ENCODE measurements at places on chromosomes 11 and 22.

- peak; percentile 16 for DNase-seq
Measured at GRCh38 chr22:45608763-45609180, 62.9 kb upstream of the ATXN10 start.

- DNase-seq = no peak
Measured at GRCh38 chr11:44034639-44035038, 13.1 kb upstream of the ACCSL start.

GRCh38 chr11:21806947-21807346 lies 385.9 kb upstream of the ANO5 start:
- no peak for DNase-seq

DNA sequence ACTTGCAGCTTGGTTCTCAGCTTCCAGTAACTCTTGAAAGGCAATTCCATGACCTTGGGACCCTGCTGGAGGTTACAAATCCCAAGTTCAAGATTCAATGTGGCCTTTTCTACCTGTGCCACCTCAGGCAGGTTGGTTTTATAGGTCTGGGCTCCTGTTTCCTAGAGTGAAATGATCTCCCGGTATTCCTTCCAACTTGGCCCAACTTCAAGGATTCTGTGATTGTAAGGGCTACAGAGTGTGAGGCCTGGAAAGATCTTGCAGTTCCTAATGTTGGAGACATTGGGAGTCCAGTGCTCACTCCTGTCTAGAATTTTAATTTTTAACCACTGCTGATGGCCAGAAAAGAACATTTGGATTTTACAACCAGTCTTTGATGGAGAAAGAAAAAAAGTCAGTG lies 91.6 kb downstream of the LDLRAD3 start:
- DNase-seq = no peak

- DNase-seq = no peak
Measured at GRCh38 chr11:85318573-85318972, 308.6 kb downstream of the DLG2 start.

GRCh38 chr11:13341026-13341425 lies 63.4 kb downstream of the BMAL1 start:
- DNase-seq = no peak

DNA sequence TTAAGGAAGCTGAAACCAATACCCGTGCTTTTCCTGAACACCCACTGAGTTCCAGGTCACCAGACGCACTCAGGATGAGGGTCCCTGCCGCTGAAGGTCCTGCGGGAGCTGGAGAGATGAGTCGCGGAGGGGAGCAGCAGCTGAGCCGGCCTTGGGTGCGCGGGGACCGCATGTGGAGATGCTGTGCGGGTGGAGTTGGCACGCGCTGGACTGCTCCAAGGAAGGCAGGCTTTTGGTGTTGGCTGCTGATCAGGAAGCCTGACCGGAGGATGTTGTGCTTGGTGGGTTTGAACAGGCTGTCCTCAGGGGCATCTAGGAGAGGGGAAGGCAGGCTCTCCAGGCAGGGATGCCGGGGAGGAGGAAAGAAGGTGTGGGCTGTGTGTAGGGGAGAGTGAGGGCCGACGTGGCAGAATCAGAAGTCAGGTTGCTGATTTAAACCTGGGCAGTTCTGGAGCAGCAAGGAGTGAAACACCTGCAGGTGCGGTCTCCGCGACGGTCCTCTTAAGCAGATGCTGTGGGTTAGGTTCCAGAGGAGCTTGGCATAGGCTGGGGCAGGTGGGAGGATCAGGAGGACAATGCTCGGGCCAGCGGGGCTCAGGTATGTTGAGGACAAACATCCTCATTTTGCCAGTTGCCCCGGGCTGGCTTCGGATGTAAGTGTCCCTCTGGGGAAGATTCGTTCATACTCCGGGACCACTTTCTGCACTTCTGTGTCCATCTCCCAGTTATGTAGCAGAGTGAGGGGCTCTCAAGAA lies 197.5 kb upstream of the B3GAT1 start:
- DNase-seq = no peak

DNA sequence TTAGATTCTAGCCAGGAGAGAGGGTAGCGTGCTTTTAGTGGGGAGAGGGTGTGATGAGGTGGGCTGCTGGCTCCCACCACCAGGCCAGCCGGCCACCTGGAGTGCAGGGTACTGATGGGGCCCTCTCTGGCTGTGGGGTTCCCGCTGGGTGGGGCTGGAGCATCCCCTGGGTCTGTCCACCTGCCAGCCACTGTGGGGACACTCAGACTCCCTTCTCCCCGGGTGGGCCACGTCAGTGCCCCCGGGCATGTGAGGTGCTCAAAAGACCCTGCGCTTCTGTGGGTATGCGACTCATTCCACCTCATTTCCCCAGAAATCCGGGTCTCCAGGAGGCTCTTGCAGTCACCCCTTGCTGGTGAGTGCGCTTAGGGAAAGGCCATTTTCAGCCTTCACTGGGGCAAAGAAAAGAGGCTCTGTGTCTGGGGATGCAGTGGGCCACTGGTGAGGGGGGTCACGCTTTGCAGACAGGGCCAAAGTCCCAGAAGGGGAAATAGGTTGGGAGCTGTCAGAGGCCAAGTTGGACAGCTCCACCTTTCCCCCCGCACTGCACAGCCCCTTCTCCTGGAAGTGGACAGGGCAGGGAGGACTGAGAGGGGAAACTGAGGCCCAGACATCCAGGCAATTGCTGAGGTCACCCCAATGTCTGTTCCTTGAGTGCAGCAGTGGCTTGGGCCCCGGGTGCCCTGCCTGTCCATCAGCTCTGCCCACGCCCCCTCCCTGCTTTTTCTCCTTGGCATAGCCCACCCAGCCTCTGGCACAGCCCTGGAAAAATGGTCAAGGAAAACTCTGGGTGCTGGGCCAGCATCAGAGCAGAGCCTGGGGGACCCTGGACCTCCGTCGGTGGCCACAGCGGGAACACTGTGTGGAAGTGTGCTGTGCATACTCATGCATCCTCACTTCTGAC lies 53.3 kb downstream of the TPCN2 start:
- no peak for DNase-seq

- DNase-seq = no peak
Measured at GRCh38 chr22:48695731-48696305, 1131.9 kb downstream of the BRD1 start.

GRCh38 chr11:132036746-132037466 lies 666.5 kb downstream of the NTM start:
- DNase-seq = no peak

- DNase-seq = peak; percentile 19
Measured at GRCh38 chr11:88886796-88887195, 179.0 kb downstream of the GRM5 start.

GRCh38 chr11:124482362-124483147 lies 37.1 kb upstream of the OR8B8 start:
- no peak for DNase-seq

- peak; percentile 61 for DNase-seq
Measured at GRCh38 chr11:45102810-45103621, 43.4 kb upstream of the PRDM11 start.

DNA sequence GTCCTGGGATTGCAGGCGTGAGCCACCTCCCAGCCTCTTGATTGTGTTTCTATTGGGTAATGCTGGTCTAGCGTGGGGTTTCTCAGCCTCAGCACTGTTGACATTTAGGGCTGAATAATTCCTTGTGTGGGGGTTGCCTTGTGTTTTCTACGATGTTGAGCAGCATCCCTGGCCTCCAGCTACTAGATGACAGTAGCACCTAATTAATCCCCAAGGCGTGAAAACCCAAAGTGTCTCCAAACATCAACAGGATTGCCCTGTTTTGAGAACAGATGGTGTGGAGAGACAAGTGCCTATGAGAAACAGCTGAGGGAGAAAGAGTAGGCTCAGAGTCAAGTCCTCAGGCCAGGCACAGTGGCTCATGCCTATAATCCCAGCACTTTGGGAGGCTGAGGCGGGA lies 67.2 kb downstream of the SGSM1 start:
- DNase-seq = no peak

DNA sequence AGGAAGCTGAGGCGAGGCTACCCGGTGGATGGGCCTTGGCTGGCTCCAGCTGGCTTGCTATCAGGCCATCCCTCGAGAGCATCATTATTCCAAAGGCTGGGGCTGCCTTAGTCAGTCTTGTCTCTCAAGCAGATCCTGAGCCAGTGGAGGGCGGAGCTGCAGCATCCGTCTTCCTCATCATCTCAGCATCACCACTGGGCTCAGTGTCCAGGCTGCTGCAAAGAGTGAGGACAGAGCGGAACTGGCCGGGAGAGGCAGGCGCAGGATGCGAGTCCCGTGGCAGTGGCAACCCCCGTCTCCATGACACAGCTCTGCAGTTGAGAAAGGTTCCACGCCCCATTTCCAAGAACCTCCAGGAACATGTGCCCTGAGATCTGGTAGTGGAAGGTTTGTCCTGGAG lies 4.4 kb downstream of the TP53I11 start:
- DNase-seq = no peak

DNA sequence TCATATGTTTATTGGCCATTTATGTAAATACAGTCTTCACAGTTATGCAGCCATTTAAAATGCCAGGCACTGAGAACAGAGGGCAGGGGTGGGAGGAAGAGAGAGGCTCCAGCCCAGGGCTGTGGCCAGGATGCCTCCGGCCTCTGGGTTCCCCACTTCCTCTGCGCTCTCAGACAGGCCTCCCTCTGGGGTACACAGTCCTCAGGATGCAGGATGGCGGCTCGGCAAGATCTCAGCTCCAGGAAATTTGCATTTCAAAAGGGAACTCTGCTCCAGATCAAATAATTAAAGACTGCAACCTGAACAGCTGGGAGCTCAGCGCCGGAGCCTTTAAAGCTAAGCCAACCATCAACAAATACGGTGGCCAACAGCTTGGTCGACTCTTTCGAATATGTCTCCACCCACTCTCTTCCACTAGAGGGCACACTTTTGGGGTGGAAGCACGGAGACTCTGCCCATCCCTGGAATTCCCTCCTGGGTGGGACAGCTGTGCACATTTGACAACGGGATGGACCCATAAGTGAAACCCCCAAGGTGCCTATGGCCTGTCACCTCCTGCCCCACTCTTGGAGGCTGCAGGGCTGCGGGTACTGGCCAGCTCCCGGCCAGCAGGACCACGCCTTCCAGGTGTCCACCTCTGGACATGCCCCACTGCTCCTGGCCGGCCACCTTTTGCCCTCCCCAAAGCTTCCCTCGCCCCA lies 1044.7 kb downstream of the BRD1 start:
- no peak for DNase-seq

- DNase-seq = no peak
Measured at GRCh38 chr11:14336507-14337503, 22.2 kb downstream of the RRAS2 start.

DNA sequence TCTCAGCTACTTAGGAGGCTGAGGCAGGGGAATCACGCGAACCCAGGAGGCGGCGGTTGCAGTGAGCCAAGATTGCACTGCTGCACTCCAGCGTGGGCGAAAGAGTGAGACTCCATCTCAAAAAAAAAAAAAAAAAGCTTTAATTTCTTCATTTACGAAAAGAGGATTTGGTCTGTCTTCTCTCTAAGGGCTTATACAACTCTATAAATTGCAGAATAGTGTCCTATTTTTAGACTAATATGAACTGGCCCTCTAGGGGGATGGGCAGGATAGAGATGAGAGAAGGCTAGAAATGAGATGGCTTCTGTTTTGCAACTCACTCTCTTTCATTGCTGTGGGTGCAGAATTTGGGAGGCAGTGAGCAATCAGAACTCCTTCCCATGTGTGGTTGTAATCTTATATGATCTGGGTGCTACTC lies 11.3 kb downstream of the MAML2 start:
- DNase-seq = no peak
